ENCODE measurements at places on chromosomes 16 and 17.
A peak's percentile ranks its signal among the peaks of the same experiment; 100 is the strongest.

DNA sequence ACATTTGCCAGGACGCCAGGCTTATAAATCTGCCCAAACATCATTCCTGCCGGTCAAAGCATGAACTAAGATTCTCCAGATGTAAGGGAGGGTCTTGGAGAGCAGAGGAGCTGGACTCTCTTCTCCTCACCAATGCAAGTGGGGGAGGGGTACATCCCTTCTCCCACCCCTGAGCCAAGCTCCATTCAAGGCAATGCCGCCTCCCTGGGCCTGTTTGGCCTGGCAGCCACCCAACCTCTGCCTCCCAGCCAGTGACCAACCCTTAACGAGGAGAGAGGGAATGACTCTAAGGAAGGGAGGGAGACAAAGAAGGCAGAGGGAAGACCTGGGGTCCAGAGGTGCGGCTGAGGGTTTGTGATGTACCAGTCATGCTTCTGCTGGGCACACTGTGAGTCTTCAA, 13.8 kb downstream of the C17orf50 start:
- DNase-seq, result no peak

GRCh38 chr17:17525311-17525710, 29.1 kb upstream of the RASD1 start:
- DNase-seq, result no peak

- no peak for DNase-seq
Measured at GRCh38 chr16:48498769-48499631, 111.0 kb downstream of the N4BP1 start.

- no peak for DNase-seq
Measured at GRCh38 chr16:64974381-64974780, 147.5 kb downstream of the CDH11 start.

- no peak for DNase-seq
Measured at GRCh38 chr16:71353736-71354135, 4.8 kb upstream of the CALB2 start.

- peak; percentile 93 for DNase-seq
Measured at GRCh38 chr16:88651276-88651988, 579 bp upstream of the CYBA start.

- no peak for DNase-seq
Measured at GRCh38 chr17:29710891-29711418, 88.2 kb upstream of the CORO6 start.

DNA sequence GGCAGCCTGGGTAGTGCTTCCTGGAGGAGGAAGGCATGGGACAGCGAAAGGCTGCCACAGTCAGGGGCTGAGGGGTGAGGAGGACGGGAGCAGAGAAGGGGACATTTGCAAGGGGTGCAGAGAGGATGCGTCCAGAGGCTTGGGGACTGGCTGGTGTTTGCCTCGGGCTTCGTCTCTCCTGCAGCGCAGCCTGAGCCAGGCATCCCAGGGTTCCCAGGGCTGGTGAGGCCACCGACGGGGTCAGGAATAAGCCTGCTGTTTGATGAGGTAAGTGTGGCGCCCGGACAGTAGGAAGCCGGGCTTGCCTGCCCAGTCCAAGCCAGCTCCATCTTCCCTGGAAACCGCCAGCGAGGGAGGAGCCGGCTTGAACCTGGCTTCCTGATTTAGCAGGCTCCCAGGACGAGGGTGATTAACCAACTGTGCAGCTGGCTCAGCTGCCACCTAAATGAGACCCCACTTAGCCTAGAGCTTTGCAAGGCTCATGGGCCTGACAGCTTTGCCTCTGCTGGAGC, 47.8 kb downstream of the PITPNM3 start:
- no peak for DNase-seq

DNA sequence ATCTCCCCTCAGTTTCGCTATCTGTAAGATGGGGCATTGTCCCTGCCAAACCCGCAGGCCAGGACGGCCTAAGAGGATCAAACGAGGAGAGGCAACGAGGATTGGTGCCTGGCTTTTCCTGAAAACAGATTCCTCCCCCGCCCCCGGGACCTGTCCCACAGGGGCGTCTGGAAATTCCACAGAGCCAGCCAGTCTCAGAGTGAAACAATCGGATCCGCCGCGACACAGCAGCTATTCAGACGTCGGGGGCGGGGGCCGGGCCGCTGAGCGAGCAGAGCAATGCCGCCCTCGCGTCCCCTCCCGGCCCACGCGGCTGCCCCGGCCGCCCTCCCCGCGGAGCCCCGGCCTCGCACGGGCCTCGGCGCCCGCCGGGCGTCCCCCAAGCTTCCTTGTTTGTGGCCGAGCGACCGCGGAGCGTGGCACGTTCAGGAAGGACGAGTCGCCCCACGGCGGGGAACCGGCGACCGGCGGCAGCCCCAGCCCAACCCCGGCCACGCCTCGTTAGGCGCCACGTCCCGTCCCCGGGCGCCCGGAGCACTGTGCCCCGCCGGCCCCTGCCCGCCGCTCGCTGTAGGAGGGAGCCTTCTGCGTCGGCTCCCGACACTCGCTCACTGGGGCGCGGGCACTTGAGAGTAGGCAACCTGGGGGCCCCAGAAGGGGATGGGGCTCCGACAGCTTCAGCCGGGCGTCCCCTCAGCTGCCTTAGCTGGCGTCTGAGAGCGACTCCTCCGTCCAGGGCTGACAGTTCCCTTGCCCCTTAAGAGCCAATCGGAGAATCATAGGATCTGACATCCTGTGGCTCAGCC, 29.6 kb upstream of the PHOSPHO1 start:
- peak; percentile 62 for DNase-seq

- no peak for DNase-seq
Measured at GRCh38 chr17:63647936-63648335, 25.7 kb downstream of the MAP3K3 start.

- DNase-seq, result peak; percentile 60
Measured at GRCh38 chr16:30005341-30006094, 5.3 kb downstream of the DOC2A start.

DNA sequence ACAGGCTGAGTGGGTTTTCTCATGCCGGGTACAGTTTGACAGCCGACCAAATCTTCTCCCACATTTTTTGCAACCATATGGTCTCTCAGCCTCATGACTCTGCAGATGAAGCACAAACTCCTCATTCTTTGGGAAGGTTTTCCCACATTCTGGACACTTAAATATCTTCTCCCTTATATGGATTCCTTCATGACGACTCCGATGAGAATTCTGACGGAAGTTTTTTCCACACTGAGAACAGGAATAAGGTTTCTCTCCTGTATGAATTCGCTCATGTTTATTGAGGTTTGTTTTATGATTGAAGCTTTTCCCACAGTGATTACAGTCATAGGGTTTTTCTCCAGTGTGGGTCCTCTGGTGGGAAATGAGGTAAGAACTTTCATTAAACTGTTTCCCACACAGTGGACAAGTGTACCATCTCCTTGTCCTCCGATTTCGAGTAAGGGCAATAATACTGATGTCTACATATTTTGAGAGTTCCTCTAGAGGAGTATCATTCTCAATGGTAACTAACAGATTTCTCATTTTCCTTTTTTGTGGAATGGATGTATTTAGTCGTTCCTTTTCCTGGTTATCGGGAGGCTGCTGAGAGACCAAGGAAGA, 10.9 kb downstream of the ZNF200 start:
- DNase-seq, result no peak

- no peak for DNase-seq
Measured at GRCh38 chr16:4690946-4691665, 2.3 kb upstream of the NUDT16L1 start.

GRCh38 chr17:44120851-44121605, 2.4 kb downstream of the HDAC5 start:
- DNase-seq, result no peak
